ENCODE measurements at places on chromosomes 6 and 20.

DNA sequence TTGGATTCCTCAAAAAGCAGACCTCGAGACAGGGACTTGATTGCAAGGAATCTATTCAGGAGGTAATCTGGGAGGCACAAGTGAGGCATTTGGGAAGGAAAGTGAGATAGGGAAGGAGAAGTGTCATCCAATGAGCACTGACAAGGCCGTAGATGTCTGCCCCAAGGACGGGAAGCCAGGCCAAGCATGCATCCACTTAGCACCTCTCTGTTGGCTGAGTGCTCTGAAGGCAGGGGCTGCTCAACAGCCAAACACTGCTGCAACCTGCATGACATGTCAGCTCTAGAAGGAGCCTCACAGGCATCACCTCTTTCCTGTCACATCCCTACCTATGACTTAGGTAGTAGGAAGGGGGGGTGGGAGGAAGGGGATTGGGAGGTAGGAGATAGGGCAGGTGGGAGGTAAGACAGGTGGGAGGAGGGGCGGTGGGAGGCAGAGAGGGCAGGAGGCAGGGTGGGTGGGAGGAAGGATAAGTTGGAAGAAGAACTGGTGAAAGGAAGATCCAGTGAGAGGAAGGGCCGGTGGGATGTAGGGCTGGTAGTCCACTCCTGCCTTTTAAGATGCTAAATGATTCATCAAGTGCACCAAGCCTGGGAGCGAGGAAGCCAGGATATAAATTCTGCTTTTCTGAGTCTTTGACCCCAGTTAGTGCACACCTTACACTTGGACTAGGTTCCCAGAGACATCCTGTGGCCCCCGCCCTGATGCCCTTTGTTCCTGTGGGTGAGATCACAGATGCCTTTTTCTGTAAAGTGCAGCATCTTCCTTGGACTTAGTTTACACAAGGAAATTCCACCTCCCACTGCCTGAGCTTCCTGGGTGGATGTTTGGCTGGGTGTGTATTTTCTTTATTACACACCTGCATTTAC, 83.8 kb upstream of the NXT1 start:
- DNase-seq, result no peak

- DNase-seq, result no peak
Observed at GRCh38 chr20:58839474-58839874, 11.2 kb downstream of the GNAS-AS1 start.

- DNase-seq, result no peak
Observed at GRCh38 chr20:25565578-25566157, 19.7 kb downstream of the NINL start.

- DNase-seq, result no peak
Observed at GRCh38 chr6:109853426-109853825, 124.7 kb upstream of the GPR6 start.

- DNase-seq, result no peak
Observed at GRCh38 chr6:111171577-111172400, 84.5 kb downstream of the SLC16A10 start.

- DNase-seq, result no peak
Observed at GRCh38 chr6:82074556-82074955, 173.0 kb downstream of the IBTK start.

DNA sequence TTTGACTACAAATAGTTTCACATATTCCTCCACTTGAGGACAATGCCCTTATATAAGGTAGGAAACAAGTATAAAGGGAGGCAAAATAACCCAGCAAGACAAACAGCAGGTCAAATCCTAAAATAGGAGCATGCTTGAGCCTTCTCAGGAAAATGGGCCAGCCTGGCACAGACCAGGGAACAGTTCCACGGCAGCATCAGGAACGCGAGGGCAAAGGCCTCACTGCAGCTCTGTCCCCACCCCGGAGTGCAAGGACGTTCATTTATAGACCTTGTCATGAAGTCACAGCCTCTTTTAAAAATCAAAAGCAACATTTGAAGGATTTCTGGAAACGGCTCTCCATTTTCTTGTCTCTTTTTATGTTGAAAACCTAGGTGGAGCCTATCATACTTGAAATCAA, 17.1 kb downstream of the PDE10A start:
- DNase-seq, result no peak

DNA sequence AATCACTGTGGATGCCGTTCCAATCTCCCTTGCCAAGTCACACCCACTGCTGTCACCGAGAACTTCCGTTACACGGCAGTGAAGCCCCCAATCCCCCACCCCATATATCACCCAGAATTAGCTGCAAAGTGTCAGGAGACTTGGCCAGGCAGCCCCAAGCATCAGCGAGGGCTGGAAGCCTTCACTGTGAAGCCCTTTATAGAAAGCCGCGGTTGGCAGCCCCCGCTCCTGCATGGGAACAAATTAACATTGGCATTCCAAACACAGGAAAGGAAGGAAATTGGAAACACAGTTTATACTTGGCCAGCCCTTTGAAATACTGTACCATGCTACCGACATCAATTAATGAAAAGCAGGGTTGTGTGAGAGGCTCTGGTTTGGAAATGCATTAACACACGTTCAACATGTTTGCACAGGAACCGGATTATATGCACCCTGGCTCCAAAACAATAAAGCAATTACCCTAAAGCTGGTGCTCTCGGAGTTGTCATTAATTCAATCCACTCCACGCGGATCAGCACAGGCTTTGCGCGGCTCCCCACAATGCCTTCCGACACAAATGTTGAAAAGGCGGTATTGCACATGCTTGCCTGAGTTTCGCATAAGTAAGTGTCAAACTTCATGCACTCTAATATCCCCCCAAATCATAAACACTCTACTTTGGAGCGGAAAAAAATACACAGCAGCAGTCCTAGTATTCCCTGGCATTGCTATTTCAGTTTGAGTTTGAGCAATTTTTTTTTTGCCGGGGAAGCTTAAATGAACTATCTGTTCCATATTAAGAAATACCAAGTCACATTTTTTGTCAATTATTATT, 7.1 kb downstream of the BMP7 start:
- DNase-seq, result no peak

DNA sequence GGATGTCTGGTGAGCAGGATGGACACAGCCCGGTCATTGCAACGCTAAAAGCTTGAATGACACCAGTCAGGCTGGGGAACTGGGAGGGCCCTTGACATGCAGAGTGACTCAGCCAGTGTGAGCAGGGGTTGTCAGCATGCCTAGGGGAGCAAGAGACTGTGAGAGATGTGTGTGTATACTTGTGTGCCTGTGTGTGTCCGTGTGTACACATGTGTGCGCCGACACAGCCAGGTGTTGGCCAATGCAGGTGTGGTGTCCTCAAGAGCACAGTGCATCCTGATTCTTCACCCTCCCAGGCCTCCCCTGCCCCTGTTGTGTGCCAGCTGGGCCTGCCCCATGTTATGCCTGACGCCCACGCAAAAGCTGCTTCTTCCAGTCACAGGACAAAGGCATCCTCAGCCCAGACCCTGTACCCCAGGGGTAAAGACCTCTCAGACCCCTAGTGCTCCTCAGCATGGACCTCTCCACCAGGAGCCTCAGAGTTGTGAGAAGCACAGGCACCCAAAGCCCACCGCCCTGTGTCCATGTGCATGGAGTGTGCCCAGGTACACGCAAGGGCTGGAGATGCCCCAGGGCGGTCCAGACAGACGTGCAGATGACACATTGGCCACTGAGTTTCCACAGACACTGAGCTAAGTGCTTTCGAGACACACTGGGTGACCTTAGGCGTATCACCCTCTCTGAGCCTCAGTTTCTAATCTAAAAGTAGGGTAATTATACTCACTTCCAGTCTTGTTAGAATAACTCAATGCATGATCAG, 16.6 kb downstream of the NRSN2 start:
- no peak for DNase-seq

DNA sequence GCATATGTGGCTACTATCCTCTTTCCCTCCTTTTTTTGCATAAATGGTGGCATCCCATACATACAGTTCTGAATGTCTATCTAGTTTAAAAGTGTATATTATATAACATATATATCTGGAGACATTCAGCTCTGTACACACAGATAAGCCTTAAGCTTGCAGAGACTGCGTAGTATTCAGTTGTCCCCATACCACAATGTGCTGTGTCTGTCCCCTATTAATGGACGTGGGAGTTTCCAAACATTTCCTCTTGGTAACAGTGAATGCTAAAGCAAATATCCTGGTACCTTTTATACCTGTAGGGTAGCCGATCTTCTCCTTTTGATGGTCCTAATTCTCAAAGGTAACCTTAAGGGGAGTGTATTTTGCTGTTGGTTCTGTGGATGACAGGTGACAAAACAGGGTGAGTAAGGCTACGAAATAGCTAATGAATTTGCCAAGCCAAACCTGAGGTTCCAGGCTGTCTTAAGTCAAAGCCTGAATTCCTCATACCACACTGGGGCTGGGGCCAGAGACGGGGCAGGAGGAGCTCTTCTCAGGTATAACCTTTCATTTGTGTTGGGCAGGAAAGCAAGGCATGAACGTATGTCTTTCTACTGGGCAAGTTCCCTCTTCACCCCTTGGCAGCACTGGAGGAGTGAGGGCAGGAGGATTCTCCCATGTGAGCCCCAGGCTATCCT, 7.8 kb upstream of the C2 start:
- no peak for DNase-seq

GRCh38 chr6:11043961-11044711, at the start of gene ELOVL2:
Gene ELOVL2, minus strand, starts transcription at chr6:11044305. Its CDS starts 75 bp downstream, at chr6:11044230.
- DNase-seq, result no peak

- DNase-seq, result peak; percentile 87
Observed at GRCh38 chr6:43506667-43507471, 3.3 kb downstream of the LRRC73 start.

GRCh38 chr6:52513896-52514295, 63.0 kb downstream of the TRAM2 start:
- DNase-seq, result no peak

DNA sequence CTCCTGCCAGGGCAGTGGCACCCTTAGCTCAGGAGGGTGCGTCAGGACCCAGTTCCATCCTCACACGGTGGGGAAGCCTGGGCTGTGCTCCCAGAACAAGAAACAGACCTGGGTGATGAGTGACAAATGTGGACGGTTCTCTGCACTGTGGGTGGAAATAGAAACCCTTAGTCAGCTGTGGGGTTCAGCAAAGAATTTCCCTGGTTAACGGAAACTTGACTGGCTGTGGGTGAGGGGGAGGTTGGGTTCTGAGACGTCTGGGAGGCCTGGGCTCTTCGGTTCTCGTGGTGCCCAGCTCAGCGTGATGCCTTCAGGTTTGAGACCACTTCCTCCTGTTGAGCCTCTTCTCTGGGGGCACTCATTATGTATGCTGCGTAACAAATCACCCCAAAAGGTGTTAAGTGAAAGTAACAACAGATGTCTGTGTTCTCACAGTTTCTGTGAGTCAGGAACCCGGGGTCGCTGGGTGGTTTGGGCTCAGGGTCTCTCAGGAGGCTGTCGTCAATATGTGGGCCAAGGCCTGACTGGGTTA, 53.1 kb upstream of the FAM83D start:
- DNase-seq, result no peak

GRCh38 chr20:52985687-52986086, 13.5 kb downstream of the TSHZ2 start:
- no peak for DNase-seq

DNA sequence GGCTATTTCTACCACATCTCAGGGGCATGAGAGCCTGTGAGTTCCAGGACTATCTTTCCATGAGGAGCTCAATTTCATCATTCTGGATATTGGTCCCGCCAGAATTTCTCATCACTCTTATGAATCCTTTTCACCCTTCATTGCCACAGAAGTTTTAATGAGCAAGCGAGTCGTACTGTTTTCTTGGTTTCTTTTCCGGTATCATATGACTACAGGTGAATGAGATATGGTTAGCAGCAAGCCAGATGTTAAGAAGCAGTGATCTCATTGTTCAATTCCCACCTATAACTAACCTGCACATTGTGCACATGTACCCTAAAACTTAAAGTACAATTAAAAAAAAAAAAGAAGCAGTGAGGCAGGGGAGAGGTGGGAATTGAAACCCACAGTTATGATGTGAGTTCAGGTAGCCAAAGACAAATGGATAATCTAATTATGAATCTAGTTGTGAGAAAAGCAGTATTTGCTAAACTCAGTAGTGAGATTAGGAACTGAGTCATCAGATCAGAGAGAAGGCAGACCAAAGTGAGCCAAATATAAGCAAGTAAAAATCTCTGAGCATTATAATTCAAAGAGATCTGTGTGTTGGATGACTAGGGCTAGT, 78.0 kb upstream of the ELOVL5 start:
- DNase-seq, result no peak

- no peak for DNase-seq
Observed at GRCh38 chr20:6886065-6886729, 118.7 kb downstream of the BMP2 start.

DNA sequence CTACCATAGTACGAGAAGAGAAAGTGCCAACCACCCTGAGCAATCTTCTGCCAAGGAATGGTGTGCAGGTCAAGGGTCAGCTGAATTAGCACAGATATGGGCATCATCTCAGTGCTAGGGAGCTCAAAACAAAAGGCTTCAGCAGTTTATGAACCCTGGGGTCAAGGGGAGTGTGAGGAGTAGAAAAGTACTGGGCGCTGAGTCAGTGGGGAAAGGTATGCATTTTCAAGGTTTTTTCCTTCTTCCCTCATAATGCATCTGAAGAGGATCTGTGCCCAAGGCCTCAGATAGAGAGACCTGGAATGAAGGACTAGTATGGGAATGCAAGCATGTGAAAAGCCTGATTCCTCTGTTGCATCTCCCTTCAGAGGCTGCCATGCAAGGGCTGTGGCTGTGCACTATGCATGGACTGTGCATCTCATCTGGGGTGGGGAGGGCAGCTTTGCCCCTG, 81.7 kb downstream of the PERP start:
- no peak for DNase-seq

- DNase-seq, result no peak
Observed at GRCh38 chr6:151247490-151247889, 7.7 kb downstream of the AKAP12 start.

DNA sequence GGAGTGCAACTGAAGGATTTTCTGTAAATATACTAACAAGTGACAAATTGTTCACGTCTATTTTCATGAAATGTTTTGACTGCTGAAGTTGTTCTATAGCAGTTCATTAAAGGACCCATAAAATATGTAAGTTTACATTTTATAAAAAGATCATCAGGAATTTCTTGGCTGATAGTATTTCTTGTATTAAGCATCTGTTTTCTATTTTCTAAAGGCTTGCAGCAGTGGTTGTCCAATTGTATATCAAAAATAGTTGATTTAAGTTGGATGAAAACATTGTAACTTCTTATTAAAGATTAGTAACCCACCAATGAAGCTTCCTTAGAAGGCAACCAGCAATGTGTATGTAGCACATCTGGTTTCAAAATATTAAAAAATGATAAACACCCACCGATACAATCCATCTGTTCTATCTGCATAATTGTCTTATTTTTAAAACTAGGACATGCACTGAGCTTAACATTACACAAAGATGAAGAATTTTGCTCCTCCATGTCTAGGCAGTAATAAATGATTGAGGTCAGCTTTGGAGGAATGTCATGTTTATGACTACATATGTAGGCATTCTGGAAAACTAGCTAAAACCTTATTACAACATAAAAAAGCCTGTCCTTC, 301.3 kb upstream of the TCF21 start:
- DNase-seq, result no peak
